ENCODE measurements at places on chromosomes 12 and 14.

- DNase-seq = no peak
Observed at GRCh38 chr14:78254911-78255461, 84.8 kb downstream of the NRXN3 start.

DNA sequence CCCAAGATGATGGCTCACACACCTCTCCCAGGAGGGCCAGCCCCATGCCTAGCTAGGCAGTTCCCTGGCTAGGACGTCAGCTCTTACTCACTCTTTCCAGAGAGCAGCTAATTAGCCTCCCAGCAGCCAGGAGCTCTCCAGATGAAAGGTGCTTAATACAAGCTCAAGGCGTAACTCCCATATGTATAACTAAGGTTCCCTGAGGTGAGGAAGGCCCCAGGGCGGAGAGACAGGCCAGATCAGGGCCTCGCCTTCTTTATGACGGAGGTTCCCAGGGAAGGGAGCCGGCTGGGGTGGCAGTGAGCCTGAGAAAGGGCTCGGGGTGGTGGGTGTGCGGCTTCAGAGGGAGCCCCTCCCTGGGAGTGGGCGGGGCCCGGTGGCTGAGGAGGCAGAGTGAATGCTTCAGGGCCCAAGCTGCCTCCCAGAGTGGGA lies 26.4 kb upstream of the ZFP36L1 start:
- peak; percentile 49 for DNase-seq

- DNase-seq = no peak
Observed at GRCh38 chr12:2288875-2289274, 236.1 kb downstream of the CACNA1C start.

DNA sequence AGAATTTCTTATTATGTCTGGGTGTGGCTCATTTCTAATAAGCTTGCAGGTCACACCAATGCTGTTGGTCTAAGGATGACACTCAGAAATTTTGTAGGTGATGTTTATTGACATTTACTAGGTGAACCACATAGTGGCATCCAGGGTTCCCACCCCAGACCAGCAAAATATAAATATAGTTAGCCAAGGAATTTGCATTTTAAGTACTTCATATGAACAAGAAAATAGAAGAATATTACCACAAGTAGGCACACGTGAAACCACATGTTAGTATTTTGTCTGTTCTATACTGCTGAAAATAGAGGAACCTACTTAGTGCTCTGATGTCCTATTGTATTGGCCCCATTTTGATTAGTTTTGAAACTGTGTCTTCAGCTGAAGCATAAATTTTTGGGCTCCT lies 71.1 kb downstream of the USP15 start:
- no peak for DNase-seq

- no peak for DNase-seq
Observed at GRCh38 chr12:18981732-18982131, 147.8 kb upstream of the PLEKHA5 start.

DNA sequence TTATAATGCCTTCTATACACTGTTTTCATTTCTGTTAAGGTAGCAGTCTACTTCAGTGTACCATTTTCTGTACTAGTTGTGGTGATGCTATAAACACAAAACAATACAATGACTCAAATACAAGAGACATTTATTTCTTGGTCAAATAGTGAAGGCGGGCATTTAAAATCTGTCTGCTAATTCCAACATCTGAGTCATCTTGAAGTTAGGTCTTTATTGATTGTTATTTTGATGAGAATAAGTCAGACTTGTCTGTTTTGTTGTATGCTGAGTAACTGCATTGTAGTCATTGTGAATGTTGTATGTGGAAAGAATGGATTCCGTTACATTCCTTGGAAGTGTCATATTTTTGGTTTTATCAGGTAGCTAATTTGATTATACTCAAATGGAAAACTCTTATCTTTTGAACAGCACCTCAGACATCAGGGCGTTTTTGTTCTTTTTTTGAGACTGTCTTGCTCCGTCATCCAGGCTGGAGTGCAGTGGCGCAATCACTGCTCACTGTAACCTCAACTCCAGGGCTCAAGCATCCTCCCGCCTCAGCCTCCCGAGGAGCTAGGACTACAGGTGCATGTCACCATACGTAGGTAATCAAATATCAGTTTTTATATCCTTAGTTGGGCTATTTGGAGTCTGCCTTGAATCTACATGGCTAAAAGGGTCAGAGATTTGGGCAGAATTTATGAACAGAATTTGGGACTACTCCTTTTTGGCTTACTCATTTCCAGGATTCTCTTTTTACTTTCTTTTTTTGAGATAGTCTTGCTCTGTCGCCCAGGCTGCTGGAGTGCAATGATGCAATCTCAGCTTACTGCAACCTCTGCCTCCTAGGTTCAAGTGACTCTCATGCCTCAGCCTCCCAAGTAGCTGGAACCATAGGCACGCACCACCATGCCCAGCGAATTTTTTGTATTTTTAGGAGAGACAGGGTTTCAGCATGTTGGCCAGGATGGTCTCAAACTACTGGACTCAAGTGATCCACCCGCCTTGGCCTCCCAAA lies 56.8 kb downstream of the PAPLN start:
- DNase-seq = no peak

DNA sequence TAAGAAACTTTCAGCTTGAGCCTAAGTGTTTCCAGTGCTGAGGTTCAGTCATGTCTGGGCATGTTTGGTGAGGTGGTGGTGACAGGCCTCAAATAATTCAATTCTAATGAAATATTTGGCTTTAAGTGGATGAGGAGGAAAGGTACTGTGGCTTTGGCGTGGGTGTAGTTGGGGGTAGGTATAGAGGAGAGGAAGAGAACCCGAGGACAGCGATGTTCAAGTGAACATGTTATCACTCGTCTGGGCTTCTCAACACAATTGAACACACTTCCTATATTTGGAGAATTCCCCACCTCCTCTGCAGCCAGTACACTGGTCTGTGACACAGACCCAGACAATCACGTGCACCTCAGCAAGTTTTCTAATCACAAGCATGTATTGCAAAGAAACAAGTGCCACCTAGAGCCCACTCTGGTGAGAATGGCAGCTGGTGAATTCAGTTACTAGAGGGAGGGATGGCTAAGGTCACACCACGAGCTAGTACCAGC lies 53.0 kb downstream of the IFNG-AS1 start:
- DNase-seq = no peak

DNA sequence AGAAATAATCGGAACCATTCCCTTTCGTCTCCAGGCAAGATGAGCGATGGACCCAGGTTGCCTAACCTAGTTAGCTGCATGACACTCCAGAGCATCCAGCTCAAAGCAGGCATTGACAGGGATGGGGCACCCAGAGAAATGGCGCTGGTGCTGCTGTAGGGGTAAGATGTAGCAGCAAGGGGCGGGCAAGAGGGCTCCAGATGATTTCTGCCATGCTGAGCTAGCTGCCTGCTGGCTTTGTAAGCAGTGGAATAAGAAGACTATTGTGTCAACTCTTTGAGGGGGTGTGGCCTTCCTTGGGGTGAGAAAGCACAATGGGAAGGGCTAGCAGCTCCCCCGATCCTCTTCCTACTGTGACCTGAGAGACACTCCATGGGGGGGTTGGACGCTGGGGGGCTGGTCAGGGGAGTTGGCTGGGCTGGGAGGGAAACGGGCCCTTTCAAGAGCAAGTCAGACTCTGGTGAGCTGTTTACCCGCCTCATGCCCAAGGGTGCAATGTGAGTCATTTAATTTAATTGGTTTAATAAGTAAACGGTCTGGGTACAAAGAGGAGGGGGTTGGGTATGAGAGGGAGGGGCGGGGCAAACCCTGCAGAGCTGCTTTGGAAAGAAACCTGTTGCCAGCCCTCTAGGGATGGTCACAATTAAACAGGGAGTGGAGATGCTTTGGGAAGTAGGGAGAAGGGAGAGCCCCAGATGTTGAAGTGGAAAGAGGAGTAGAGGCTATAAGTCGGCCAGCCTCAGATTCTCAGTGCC lies 50.5 kb downstream of the B4GALNT3 start:
- DNase-seq = no peak

DNA sequence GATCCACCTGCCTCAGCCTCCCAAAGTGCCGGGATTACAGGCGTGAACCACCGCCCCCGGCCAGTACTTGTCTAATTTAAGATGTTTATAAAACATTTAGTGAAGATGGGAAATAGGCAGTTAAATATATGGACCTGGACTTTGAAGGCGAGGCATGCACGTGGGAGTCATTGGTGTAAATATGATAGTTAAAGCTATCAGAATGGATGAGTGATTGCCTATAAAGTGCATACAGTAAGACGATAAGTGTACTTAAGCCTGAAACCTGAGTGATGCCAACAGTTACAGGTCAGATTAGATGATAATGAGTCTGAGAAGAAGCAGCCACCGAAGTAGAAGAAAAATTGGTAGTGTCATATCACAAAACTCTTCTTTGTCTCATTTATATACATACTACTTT lies 11.5 kb downstream of the RAD51B start:
- DNase-seq = no peak

- DNase-seq = peak; percentile 8
Observed at GRCh38 chr12:71636704-71637115, 26.9 kb downstream of the ZFC3H1 start.

- no peak for DNase-seq
Observed at GRCh38 chr12:19596434-19597166, 157.3 kb downstream of the AEBP2 start.

GRCh38 chr12:123471374-123472068 lies 13.6 kb downstream of the SNRNP35 start:
- no peak for DNase-seq

GRCh38 chr12:68403711-68404110 lies 71.5 kb upstream of the MDM1 start:
- no peak for DNase-seq

- no peak for DNase-seq
Observed at GRCh38 chr14:85342858-85343607, 186.9 kb upstream of the FLRT2 start.

- peak; percentile 12 for DNase-seq
Observed at GRCh38 chr12:90013409-90013808, 304.8 kb upstream of the ATP2B1 start.

- DNase-seq = no peak
Observed at GRCh38 chr12:108268397-108268796, 70.7 kb downstream of the CMKLR1 start.

DNA sequence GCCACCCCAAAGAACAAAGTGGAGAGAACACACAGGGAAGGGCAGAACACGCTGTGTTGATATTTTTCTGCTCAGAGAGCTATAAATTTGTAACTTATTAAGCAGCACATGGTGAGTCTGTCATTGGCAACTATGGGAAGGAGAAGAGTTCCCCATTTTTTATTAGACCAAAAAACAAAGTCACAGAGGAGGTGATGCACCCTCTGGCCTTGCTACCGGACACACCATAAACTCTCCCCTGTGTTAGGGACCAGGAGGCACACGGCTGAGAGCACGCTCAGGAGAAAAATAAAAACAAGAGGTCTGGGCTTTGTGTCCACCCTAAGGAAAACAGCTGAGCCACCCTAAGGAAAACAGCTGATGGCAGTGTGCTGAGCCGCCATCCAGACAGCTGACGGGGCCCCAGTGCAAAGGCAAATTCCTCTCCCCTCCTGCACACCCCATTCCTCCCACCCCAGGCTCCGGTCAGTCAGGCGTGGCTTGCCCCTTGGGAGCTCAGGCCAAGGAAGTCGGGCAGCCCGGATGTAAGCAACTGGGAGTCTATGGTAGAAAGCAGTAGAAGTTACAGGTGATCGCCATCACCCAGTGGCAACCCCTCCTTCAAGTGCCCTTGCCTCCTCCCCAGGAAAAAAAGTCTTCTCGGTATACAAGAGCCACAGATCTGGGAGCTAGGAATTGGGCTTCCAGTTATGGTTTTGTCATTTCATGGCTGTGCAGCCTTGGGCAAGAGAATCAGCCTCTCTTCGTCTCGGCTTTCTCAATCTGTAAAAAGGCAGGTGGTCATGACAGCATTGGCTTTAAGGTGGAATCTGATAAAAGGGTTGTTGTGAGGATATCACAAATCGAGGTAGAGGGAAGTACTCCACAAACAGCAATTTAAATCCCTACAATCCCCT lies 2.4 kb downstream of the PXN start:
- no peak for DNase-seq

DNA sequence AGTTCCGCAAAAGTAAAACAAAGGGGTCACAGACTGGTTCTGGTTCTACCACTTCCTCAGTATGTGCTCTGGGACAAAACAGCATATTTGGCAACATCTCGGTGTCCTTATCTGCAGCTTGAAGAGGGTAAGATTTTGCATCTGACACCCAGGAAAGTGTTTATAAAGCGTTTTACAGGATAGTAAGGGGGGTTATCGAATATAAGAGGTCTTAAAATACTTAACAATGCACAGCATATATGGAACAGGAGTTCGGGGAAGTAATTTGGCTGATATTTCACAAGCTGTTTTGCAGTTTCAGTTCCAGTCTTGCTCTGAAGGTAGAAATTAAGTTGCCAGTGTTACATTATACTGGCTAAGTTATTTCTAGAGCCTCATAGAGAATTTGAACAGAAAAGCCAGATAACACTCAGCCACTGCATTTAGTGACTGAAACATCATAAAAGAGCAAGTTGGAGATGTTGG lies 904 bp upstream of the MAP4K5 start:
- DNase-seq = no peak

DNA sequence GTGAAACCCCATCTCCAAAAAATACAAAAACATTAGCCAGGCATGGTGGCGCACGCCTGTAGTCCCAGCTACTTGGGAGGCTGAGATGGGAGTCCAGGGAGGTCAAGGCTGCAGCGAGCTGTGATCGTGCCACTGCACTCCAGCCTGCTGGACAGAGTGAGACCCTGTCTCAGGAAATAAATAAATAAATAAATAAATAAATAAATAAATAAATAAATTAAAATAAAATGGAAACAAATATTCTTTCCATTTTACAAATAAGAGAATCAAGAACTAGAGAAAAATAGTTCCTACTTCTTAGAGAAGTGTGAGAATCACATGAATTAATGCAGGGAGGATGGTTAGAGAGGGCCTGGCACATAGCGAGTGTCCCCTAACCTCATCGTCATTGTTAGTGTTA lies 53.7 kb downstream of the C12orf75 start:
- no peak for DNase-seq

GRCh38 chr12:64407342-64408223 lies 3.4 kb downstream of the XPOT start:
- no peak for DNase-seq

- no peak for DNase-seq
Observed at GRCh38 chr14:23449314-23449713, 13.9 kb upstream of the MYH7 start.

DNA sequence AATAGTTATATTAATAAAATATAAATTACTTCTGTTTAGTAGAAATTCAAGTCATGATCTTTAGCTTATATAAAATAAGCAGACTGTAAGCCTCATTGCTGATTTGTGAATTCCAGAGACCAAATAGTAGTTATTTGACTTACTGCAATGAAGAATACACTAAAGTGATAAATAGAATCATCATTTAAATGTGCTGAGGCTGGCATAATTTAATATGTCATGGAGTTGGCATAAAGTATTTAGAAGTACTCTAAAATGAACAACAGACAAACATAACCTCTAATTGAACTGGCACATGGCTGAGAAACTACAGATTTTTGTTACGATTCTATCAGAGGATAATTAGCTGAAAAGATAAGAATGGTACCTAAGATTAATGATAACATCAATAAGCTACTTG lies 45.7 kb upstream of the TRHDE start:
- no peak for DNase-seq

DNA sequence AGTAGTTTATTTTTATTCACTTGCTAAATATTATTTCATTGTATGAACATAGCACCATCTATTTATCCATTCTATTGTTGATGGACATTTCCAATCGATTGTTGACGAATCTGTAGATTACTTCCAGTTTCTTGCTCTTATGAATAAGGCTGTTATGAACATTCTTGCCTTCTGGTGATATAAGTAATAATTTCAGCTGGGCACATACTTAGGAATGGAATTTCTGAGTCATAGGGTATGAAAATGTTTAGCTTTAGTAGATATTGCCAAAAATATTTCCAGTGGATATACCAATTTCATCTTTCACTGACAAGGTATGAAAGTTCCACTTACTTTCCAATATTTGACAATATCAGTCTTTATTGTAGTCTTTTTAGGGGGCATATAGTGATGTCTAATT lies 468.5 kb downstream of the ETNK1 start:
- DNase-seq = no peak
